ENCODE measurements at places on chromosomes 6 and 20. TPM values are rescaled to one million over a fixed set of nuclear protein-coding genes. Genes with fewer than 3 reads are reported as not detected.

Gene BMP6
- total RNA-seq, result 0.13 TPM

Gene KCNK5
- 1.1 TPM for total RNA-seq

Gene SOX4
- total RNA-seq, result 2.1 TPM

Gene TCP11
- not detected for total RNA-seq

Gene TRIM10
- total RNA-seq, result not detected

Gene RSPO4
- total RNA-seq, result 0.40 TPM

Gene SIRPB1
- 6.2 TPM for total RNA-seq

Gene ADGRF4
- not detected for total RNA-seq

Gene PAK5
- not detected for total RNA-seq

Gene CYP39A1
- not detected for total RNA-seq

Gene BPIFB1
- not detected for total RNA-seq

Gene SLC17A9
- total RNA-seq, result 8.5 TPM

Gene RGS19
- 57.3 TPM for total RNA-seq

Gene BCAS1
- total RNA-seq, result 0.70 TPM
